ENCODE measurements at places on chromosomes 12 and 14. TPM values are rescaled to one million over a fixed set of nuclear protein-coding genes. Genes with fewer than 3 reads are reported as not detected.

GRCh38 chr14:65002586-65003210, 16.0 kb downstream of the FNTB start:
- no peak for DNase-seq

- DNase-seq = no peak
Measured at GRCh38 chr12:50082644-50083043, 2.5 kb upstream of the SMARCD1 start.

GRCh38 chr14:77248666-77249065, 22.3 kb downstream of the NGB start:
- DNase-seq = no peak

GRCh38 chr12:108649669-108650068, 16.0 kb upstream of the SELPLG start:
- no peak for DNase-seq

DNA sequence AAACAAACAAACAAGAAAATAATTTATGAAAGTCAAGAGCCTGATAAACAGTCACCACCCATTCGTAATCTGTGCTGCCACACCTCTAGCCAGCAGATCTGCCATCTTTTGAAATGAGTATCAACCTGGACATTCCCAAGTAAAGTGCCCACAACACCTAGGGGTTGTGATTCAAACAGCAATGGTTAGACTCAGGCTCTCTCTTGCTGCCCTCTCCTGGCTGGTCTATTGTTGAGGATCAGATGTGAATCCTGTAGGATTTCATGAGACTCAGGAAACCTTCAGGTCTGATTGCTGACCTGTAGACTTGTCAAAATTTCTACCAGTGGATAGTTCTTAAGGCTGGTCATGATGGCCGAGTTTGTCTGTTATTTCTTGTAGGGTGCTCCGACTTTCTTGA, 26.8 kb downstream of the DGLUCY start:
- no peak for DNase-seq

DNA sequence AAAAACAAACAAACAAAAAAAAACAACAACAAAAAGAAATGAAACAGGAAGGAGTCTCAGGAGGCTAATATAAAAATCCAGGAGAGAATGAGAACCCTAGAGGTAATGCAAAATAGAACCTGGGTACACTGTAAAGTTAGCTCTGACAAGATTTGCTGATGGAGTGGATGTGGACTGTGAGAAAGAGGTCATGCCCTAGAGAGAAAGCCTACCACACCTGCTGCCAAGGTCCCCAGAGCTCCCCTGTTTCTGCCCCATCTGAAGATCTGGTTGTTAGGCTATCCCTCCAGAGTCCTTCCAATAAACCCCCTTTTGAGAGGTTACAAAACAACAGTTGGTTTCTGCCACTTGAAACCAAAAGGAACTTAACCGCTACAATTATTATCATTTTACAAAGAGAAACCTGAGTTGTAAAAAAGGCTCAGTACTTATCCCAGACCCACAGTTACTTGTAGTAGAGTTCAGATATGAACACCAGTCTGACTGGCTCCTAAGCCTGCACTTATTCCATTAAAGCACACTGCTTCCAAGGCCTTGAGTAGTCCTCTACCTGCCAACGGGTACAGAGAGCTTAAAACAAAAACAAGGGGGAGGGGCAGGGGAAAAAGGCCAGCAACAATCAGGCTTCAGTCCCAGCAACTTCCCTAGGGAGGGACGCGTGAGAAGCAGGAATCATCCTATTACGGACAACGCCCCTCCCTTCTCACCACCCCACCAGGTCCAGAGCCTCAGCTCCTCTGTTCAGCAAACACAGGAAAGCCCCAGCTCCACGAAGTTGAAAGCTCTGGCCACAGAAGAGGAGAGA, 27.7 kb downstream of the PPP1R13B start:
- DNase-seq = peak; percentile 58

GRCh38 chr12:46458500-46459102, 86.0 kb upstream of the SLC38A2 start:
- DNase-seq = no peak

GRCh38 chr12:123033392-123034021, 53.0 kb downstream of the ARL6IP4 start:
- DNase-seq = peak; percentile 1

DNA sequence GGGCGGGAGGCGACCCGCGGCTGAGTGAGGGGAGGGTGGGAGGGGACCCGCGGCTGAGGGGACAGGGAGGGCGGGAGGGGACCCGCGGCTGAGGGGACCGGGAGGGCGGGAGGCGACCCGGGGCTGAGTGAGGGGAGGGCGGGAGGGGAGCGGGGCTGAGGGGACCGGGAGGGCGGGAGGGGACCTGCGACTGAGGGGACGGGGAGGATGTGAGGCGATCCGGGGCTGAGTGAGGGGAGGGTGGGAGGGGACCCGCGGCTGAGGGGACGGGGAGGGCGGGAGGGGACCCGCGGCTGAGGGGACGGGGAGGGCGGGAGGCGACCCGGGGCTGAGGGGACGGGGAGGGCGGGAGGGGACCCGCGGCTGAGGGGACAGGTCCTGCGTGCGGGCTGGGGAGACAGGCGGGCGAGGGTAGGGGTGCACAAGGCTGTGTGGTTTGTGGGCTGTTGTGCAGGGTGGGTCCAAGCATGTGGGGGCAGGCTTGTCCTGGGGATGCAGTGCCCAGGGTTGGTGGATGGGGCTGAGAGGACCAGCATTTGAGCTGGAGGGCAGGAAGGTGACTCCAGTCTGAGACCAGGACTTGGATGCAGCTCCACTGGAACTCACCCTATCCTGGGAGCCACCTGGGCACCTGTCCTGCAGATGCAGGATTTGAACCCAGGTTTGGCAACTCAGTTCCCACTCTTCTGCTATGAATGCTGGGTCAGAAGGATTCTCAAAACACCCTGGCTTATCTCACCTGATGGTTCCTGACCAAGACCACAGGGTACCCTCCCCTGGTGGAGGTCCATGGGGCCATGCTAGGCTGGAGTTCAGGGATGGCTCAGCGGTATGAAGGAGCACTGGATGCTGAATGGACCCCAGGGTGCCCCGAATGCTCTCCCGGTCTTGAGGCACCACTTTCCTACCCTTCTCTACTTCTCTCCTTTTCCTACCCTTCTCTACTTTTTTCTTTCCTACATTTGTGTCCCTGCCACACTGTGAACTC, 9.4 kb downstream of the PLD4 start:
- DNase-seq = peak; percentile 33

Gene PLEKHD1
- 0.22 TPM for total RNA-seq

Gene SLC8A3
- total RNA-seq = 0.16 TPM

Gene NGB
- total RNA-seq = not detected

Gene DYNLL1
- 154 TPM for total RNA-seq

Gene RHOJ
- total RNA-seq = 13.5 TPM

Data from Right ventricle myocardium superior (tissue), 1 donor.